ENCODE measurements at places on chromosomes 2 and 18.
A peak's percentile ranks its signal among the peaks of the same experiment; 100 is the strongest.

- no peak for DNase-seq
Measured at GRCh38 chr18:32712860-32713259, 60.0 kb downstream of the KLHL14 start.

- DNase-seq: no peak
Measured at GRCh38 chr18:41482501-41482900, 472.5 kb upstream of the PIK3C3 start.

DNA sequence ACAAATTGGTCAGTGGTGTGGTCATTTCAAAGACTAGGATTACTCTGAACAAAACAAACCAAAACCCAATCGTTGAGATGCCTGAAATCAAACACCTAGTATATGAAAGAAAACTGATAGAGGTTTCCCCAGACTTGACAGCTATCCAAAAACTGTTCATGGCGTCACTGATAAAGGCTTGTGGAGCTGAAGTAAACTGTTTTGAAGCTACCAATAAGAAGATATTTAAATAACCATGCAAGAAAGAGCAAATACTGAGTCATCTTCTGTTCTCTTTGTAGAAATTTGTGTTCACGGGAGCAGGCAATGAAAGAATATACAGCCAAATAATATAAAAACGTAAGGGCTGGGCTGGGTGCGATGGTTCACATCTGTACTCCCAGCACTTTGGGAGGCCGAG lies 7.5 kb upstream of the COLEC11 start:
- DNase-seq: peak; percentile 67

DNA sequence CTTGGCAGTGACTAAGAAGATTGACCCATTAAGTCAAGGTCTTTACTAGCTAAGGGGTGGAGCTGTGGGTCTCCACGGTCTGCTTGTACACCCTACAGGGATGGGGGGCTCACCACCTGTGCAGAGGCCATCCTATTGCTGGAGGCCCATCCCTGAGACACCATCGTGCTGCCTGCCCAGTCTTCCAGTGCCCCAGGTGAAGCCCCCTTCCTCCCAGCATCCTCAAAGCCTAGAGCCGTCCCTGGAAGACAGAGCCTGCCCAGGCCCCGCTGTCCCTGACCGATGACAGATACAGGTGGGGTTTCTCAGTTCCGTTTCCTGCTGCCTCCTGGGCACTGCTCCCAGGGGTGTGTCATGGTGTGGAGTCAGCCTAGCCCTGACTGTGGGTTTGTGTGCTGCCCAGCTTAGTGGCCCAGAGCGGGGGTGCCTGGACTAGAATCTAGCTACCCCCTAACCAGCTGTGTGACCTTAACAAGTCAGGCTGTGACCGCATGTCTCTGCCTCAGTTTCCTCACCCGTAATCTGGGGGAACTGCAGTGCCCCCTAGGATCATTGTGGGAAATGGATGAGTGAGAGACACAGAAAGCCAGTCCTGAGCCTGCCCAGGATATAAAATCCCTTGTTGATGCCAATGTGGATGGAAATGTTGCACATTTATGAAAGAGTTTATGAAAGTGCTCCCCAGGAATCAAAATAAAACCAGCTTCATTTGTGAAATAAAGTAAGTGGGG lies 2.0 kb downstream of the OTOS start:
- no peak for DNase-seq

- DNase-seq: no peak
Measured at GRCh38 chr18:37328946-37329719, 236.5 kb downstream of the CELF4 start.

DNA sequence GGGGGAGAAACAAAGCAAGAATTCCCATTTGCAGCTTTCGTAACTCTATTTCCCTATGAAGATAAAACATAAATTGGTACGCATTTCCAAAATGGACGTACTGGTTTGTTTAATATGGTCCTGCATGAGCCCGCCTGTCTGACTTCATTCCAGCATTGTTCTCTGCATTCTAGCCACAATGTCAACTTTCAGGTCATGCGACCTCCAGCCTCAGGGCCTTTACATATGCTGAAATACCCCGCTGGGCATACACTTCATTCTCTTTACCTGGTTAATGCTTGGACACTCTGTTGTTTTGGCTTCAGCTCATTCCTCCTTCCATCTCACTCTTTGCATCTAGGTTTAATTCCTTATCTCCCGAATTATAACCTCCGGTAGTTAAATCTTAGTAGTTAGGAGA lies 103.7 kb upstream of the DNMT3A start:
- DNase-seq: no peak

GRCh38 chr2:226333388-226333787 lies 466.2 kb downstream of the IRS1 start:
- no peak for DNase-seq

GRCh38 chr18:58590254-58590653 lies 38.6 kb downstream of the ALPK2 start:
- peak; percentile 50 for DNase-seq

DNA sequence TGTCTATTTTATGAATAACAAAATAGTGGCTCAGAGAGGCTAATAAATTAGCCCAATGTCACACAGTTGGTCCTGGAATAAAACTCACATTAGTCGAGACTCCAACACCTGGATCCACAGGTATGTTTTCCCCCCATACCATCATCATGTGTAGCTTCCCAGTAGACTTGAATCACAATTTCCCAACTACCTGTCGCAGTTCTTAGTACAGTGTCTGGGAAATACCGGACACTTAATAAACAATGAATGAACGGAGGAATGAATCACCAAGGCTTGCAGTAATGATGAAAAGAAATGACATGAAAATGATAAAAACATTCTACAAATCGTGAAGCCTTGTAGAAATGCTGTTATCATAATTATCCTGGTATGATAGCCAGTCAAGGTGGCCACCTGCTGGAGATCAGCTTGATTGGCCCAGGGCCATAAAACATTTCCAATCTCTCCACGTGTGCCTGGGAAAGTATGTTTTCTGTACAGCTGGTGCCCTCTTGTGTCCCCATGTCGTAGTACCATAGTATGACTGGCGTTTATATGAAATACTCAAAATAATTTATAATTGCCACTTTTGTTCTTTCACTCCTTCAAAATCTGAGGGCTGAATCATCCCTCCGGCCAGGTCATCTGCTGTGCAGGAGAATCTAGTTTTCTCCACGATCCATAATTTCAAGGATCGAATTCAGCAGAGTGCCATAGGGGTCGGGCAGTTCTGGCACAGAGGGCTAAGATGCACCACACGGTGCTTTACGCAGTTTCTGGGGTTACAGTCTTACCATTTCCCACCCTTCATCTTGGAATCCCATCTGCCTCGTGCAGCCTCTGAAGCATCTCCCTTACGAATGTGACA lies 95.4 kb downstream of the LAMA1 start:
- peak; percentile 27 for DNase-seq

GRCh38 chr2:223041527-223042109 lies 10.4 kb upstream of the KCNE4 start:
- DNase-seq: peak; percentile 95

GRCh38 chr2:126642031-126642430 lies 13.9 kb upstream of the GYPC start:
- no peak for DNase-seq

DNA sequence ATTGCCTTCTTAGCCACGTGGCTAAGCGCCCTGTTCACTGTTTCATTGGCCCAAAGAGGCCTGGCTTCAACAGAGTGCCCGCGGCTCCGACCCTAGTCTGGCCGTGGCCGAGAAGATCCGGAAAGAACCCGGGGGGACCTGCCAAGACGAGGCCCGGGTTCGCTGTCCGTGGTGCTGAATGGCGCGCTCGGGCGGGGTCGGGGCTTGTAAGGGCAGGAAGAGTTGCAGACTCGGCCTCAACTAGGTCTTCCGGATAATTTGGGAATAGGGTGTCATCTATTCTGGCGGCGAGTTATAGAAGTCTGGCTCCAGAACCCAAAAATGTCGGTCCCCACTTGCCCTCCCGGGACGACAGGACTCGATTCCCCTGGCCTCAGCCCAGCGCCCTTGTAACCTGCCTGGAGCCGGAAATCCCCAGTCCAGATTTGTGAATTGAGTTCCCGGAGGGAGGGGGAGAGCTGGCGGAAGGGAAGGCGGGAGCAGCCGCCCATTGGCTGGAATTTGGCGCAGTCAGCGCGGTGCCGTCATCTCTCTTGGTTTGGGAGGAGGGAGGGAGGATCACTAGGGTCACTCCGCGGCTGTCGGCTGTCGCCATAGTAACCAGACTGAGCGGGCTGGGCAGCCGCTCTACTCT lies 3.5 kb downstream of the CDK5R2 start:
- DNase-seq: peak; percentile 99

DNA sequence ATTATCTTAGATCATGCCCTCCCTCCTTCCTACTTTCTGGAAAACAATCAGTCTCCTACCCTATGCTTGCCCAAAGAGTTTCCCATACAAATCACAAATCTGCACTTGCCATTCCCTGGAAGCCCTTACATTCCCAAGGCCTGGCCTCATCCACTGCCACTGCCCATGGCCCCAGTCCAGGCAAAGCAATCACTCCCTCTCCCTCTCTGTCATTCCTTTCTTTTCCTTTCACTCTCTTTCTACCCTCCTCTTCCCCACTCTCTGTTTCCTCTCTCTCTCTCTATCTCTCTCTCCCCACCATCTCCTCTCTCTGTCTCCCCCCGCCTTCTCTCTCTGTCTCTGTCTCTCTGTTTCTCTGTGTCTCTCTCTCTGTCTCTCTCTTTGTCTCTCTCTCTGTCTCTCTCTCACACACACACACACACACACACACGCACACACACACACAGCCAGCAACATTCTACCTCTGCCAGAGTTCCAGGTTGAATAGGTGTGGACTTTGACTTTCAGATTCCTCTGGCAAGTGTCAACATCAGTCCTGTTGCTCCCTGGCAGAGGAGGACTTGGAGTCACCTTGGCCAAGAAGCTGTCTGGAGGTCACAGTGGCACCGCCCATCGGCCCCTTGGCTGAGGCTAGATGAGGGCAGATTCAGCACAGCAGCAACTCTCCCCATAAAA lies 43.7 kb upstream of the NAT8 start:
- DNase-seq: no peak

- peak; percentile 83 for DNase-seq
Measured at GRCh38 chr2:164456619-164457018, 164.7 kb downstream of the GRB14 start.

DNA sequence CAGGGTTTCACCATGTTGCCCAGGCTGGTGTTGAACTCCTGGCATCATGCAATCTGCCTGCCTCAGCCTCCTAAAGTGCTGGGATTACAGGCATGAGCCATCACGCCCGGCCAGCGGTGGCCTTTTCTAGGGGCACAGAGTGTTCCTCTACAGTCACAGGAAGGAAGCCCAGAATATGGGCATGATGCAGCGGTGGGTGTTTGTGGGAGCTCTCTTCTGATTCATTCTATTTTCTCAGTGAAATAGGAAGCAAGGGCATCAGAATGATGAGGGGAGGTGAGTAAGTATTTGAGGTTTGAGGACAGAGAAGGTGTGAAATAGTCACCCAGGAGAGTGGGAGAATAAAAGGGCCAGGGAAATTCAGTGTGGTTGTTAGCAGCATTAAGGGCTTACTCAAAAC lies 70.3 kb upstream of the PSME4 start:
- DNase-seq: no peak

DNA sequence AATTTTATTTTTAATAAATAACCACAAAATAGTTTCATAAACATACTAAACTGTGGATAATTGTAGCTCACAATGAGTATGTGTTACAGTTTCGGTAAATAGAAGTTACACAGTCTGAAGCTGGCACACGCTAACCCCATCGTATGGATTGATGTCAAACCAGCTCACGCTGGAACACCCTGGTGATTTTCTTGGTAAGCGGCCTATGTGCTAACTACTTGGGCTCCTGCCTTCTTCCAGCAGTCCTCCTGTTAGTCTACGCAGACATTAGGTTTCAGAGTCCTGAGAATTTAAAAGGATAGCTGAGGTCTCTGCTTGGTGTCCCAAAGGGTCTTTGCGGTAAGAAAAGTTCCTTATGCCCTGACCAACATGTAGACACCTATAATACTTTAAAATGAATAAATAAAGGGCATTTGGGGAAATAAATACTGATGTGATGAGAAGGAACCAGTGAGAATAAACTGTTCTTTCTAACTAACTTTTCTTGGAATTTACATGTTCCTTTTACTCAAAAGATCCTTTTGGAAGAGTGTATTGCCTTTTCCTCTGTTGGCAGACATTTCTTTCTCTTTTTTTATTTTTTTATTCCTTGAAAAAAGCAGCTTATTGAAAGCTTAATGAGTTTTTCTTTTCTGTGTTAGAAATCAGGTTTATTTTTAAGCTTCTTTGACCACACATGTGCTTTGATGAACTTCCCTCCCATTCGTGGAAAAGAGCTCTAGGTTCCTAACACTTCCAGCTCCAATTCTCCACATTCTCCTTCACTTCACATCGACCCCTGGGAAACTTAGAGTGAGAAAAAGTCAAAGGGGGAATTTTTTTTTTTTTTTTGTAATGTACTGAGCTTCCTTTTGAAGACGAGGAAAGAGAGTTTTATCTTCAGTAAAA lies 322.2 kb downstream of the IRS1 start:
- DNase-seq: no peak

DNA sequence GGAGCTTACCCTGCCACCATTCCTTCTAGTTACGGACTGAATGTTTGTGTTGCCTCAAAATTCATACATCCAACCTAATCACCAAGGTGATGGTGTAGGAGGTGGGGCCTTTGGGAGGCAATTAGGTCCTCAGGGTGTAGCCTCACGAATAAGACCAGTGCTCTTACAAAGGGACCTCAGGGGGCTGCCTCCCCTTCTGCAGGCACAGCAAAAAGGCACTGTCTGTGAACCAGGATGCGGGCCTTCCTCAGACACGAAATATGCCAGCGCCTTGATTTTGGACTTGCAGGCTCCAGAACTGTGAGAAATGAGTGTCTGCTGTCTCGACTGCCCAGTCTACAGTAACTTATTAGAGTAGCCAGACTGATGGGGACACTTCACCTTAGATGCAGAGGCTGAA lies 150.4 kb upstream of the HDAC4 start:
- DNase-seq: no peak

DNA sequence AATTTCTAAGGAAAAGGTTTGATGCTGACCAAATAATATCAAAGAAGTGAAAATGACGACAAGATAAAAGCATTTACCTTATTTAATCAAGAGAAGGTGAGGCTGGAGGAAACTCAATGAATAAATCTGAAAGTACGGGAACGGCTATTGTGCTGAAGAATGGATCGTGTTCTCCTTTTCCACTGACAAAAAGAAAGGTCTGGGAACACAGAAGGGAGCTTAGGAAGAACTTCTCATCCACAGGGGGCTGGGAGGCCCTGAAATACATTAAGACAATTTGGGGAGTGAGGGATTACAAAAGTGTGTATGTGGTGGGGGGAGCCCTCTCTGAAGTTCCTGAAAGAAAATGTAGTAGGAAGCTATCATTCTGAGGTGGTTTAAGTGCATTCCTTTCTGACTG lies 582.3 kb downstream of the SLC4A3 start:
- no peak for DNase-seq

- no peak for DNase-seq
Measured at GRCh38 chr18:44179693-44180092, 501.0 kb upstream of the SETBP1 start.

DNA sequence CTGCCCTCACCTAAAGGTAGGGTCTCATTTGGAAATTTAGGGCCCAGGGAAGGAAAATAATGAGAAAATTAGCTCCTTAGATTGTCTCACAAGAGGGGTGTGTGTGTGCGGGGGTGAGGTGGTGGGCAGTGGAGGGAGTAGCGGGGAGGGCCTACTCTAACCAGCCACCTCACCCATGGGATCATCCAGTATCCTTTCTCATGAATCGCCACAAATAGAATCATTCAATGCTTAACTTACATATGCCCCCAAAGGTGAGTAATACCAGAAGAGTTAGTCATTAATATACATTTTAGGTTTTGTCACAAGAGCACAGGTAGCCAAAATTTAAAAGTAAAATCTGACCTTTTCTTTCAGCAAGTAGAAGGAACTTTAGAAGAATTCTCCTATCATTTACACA lies 122.1 kb downstream of the PLEKHM3 start:
- DNase-seq: no peak
